Posterior cingulate gyrus (tissue), 11 donors: ENCODE measurements at places on chromosomes 5 and 9.

DNA sequence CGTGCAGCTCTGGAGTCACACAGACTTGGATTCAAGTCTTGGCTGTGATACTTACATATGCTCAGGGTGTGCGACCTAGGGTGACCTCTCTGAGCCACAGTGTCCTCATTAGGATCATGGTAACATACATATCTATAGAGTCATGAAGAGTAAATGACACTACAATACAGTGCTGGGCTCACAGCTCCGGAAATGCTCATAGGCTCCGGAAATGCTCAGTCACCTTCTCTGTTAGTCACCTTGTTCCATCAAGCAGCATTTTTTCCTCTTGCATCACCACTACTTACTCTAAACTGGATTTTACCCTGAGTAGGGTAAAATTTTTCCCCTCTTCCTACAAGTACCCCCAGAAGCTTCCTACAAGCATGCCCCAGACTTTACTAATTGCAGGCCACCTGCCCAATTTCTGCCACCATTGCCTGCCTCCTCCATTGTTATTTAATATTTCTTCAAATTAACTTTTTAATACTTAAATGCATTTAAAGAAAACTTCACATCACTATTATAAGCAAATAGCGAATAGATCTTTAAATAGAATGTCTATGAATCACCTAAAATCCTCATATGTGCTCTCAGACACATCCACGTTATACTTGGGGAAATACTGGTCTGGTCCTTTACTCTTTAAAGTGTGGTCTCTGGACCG is 147.6 kb upstream of the SPRY4 start:
- DNase-seq, result no peak

DNA sequence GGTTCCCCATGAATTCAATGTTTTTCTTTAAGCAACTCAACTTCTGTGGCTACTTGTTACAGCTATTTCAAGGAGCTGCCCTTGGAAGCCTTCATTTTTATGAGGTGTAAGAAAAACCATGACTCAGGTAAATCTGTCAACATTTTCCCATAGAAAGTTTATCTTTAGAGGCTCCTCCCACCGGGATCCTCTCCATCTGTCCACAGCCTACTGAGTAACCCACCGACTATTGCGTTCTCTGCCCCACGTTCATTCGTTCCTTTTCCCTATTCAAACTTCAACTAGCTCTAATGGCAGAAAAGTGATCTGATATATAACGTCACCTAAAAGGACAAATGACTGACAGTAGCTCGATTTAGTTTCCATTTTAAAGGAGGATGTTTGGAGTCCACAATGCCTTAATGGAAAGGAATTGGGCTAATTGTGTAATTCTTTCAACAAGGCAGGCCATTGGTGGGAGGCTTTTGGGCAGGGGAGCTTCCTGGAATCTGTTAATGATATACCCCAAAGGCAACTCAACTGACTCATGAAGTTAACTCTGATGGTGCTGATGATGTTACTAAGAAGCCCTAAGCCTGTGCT is 29.3 kb upstream of the NR3C1 start:
- no peak for DNase-seq

- DNase-seq, result no peak
Observed at GRCh38 chr9:115192835-115193525, 75.0 kb upstream of the TNC start.

DNA sequence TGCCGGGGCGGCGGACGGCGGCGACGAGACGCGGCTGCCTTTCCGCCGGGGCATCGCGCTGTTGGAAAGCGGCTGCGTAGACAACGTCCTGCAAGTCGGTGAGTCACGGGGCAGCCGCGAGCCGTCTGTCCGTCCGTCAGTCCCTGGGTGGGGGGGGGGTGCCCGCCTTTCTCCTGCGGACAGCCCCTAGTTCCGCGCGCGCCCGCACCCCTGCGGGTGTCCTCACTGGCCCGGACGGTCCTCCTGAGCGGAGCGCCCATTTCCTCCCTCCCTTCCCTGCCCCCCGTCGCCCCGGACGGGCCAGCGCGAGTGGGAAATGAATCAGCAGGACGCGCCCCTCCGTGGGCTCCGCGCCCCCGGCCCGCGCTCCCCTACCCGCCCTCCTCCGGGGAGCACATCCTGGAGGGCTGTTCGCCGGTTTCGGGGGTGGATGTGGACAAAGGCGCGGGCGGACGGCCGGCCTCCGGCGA is 828 bp downstream of the ZSWIM6 start:
- no peak for DNase-seq

GRCh38 chr9:85302938-85303756 is 438.6 kb downstream of the AGTPBP1 start:
- no peak for DNase-seq

DNA sequence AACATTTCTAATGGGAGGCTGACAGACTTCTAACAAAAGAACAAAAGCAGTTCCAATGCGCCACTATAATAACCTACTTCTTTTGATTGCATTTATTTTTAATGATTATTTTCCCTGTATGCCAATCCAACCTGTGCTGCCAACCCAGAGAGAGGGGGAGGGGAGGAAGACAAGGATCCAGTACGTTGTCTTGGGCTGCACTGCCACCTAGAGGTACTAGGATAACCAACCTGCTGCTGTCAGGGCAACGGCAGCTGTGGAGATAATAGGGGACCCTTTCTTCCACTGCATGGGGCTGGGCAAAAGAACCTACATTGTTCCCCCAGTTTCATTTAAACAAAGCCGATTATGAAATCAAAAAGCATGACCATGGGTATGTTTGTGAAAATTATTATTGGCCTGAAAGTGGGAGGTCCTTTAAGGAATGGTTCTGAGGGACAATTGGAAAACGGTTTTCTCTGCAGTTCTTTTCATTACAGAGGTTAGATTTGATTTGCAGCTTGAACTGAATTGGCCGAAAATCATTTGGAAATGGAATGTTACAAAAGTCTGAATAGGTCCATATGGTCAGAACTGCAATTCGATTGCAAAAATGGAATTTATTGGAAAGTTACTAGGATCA is 101.3 kb downstream of the RASEF start:
- DNase-seq, result peak; percentile 81

- no peak for DNase-seq
Observed at GRCh38 chr9:28105001-28105400, 531.7 kb upstream of the C9orf72 start.

GRCh38 chr9:12923468-12924009 is 148.7 kb downstream of the LURAP1L start:
- no peak for DNase-seq

GRCh38 chr5:172954751-172955159 is 4.5 kb upstream of the RPL26L1 start:
- DNase-seq, result no peak

GRCh38 chr5:111653408-111653807 is 103.6 kb downstream of the NREP start:
- no peak for DNase-seq

DNA sequence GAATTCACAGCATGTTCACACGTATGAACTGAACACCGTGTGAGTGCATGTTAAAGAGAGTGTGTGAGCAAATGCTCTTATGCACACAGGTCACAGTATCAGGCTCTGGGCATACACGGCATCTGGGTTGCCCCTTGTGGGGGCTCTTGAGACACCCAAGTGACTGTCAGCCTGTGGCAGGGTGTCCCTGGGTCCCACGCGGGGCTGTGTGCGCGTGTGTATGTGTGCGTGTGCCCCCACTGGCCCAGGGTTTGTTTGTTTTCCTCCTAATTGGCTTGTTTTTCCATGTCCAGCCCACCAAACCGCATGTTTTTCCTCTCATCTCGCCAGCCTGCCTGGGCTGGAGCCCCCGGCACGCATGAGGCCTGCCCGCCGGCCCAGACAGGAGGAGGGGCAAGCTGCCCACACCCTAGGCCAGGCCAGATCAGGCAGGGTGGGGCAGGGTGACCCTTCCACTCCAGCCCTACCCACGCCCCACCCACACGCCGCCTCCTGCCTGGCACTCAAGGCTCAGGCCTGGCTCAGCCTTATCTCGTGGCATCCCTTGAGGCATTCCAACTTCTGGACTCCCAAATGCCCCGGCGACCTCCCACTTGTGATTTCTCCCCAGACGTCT is 28.8 kb downstream of the CNTFR start:
- peak; percentile 51 for DNase-seq

DNA sequence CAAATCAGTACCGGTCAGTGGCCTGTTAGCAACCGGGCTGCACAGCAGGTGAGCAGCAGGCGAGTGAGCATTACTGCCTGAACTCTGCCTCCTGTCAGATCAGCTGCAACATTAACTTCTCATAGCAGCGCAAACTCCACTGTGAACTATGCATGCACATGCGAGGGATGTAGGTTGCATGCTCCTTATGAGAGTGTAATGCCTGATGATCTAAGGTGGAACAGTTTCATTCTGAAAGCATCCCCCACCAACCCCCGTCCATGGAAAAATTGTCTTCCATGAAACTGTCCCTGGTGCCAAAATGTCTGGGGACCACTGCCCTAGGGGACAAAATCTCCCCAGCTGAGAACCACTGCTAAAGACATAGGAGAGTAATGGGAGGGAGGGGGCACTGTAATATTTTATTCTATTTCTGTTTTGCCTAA is 51.1 kb downstream of the P4HA2 start:
- no peak for DNase-seq

GRCh38 chr5:54700986-54701578 is 183.5 kb downstream of the SNX18 start:
- DNase-seq, result no peak

GRCh38 chr5:54867310-54867944 is 118.0 kb downstream of the ESM1 start:
- DNase-seq, result no peak
